SJCRH30 (cell line): ENCODE measurements at places on chromosomes 5 and 9. TPM values are rescaled to one million over a fixed set of nuclear protein-coding genes. Genes with fewer than 3 reads are reported as not detected.

DNA sequence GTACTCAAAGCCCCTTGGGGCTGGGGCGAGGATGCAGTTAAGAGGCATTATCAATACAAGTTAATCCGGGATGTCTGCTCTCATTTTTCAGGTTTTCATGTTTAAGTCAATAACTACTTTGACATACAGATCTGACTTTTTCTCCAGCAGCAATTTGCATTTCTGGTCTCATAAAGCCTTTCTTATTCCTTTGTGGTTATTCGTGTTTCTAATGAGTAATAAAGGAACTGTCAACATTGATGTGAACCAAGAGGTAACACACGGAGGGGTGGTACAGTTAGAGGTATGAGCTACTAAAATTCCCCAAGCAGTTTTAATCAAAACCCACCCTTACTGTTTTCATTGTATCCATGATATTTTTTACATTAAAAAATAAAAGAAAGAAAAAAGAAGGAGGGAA is 138.0 kb upstream of the NFIB start:
- no peaks in the 10 kb centered on the region for H3K36me3 ChIP-seq
- H3K27me3 ChIP-seq = no peaks in the 10 kb centered on the region
- no peak overlapping the region for H3K27ac ChIP-seq
- H3K4me1 ChIP-seq = peaks cover 3% of the 10 kb centered on the region; the same call in 1 of the 2 replicates
- no peak overlapping the region for H3K4me3 ChIP-seq

DNA sequence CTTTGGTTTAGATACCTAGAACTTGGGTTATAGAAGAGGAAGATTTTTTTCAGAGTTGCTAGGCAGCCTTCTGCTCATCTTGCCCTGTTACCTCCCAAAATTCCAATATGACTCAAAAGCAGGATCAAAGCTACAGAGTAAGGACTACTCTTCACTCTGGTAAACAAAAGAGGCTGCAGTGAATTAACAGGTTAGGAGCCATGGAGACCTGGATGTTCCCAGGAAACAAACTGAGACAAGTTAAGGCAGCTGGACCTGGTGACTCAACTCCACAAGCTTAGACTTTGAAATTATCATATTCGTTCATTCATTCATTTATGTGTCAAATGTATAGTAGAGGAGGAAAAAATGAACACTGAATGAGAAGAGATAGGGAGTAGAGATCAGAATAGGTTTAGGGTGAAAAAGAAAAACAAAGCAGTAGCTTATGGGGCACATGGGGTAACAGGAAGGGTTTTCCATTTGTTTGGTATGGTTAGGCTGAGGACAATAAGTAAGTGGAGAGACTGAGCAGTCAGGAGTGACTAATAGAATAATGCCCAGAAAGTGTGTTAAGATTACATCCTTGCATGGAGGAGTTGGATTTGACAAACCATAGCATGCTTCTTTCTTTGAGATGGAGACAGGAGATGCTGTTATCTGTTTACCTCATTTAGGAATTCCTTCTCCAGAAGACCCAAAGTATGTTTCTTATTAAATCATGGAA is 464.0 kb upstream of the ZNF608 start:
- H3K27ac ChIP-seq = peak overlapping the region; percentile 44
- no peaks in the 10 kb centered on the region for H3K27me3 ChIP-seq
- H3K36me3 ChIP-seq = no peaks in the 10 kb centered on the region
- peaks cover 16% of the 10 kb centered on the region for H3K4me1 ChIP-seq
- DNase-seq = no peak

DNA sequence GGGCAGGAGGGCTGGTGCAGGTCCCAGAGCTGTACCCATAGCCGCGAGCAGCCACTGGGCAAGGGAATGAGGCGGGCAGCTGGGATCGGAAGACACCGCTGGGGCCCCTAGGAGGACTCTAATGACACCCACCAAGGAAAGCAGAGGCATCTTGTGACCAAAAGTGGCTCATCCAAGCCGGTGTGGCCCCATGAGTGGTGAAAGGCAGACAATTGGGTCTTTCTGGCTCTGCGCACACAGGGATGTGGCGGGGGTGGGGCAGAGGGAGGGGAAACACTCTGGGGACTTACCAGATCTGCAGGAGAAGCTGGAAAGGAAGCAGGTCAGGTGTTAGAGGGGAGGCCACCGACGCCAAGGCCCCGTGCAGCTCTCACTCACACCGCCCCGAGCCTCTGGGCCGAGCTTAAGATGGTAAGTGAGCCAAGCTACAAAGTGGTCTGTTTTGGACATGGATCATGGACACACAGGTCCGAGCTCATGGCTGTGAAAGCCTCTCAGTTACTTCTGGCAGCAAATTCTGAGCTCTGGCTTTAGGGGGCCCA is 42.3 kb upstream of the SARDH start:
- no peaks in the 10 kb centered on the region for H3K27me3 ChIP-seq
- peaks cover 40% of the 10 kb centered on the region for H3K36me3 ChIP-seq
- DNase-seq = no peak
- H3K4me1 ChIP-seq = no peaks in the 10 kb centered on the region

DNA sequence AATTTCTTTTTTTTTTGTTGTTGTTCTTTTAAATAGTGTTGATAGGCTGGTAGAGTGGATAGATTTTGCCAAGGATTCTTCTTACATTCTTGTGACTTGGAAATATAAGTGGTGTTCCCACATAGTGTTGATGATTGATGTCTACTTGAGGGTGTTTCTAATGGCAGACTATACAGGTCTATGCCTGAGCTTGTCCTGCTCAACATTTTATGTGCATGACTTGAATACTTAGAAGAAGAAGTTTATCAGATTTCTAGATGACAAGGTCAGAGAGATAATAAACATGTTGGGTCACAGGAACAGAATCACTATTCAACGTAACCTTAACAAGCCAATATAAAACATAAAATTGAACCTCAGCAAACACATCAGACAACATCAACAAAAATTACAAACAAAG is 24.2 kb downstream of the XRCC4 start:
- H3K36me3 ChIP-seq = no peaks in the 10 kb centered on the region; the same call in 1 of the 2 replicates
- no peak overlapping the region for H3K4me3 ChIP-seq
- H3K27me3 ChIP-seq = no peaks in the 10 kb centered on the region
- peaks cover 39% of the 10 kb centered on the region for H3K4me1 ChIP-seq
- H3K27ac ChIP-seq = no peak overlapping the region

DNA sequence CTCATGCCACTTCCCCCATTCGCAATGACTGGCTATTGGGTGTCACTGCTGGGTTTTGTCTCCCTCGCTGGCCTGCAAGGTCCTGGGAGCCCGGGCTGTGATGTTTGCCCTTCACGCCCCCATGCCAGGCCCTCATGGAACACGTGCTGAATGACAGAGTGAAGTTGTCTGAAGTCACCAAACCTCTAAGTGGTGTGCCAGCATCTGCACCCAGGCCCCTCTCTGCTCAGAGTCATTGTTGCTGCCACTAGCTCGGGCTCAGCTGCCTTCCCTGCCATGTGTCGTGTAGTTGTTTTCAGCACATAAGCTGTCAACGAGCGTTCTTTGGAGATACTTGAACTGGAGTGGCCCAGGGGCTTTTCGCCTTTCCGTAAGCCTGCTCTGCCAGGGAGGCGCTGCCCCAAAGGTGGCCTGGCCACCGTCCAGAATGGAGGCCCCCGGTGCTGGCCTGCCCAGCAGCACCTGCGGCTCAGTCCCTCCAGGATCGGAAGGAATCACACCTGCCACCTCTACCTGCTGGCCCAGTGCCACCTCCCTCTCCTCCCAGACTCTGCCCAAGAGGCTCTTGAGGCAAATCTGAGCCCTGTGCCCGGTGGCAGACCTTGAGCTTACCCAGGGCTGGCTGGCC is 250.1 kb downstream of the PBX3 start:
- no peaks in the 10 kb centered on the region for H3K4me1 ChIP-seq
- no peak overlapping the region for H3K4me3 ChIP-seq
- no peaks in the 10 kb centered on the region for H3K36me3 ChIP-seq
- DNase-seq = no peak

DNA sequence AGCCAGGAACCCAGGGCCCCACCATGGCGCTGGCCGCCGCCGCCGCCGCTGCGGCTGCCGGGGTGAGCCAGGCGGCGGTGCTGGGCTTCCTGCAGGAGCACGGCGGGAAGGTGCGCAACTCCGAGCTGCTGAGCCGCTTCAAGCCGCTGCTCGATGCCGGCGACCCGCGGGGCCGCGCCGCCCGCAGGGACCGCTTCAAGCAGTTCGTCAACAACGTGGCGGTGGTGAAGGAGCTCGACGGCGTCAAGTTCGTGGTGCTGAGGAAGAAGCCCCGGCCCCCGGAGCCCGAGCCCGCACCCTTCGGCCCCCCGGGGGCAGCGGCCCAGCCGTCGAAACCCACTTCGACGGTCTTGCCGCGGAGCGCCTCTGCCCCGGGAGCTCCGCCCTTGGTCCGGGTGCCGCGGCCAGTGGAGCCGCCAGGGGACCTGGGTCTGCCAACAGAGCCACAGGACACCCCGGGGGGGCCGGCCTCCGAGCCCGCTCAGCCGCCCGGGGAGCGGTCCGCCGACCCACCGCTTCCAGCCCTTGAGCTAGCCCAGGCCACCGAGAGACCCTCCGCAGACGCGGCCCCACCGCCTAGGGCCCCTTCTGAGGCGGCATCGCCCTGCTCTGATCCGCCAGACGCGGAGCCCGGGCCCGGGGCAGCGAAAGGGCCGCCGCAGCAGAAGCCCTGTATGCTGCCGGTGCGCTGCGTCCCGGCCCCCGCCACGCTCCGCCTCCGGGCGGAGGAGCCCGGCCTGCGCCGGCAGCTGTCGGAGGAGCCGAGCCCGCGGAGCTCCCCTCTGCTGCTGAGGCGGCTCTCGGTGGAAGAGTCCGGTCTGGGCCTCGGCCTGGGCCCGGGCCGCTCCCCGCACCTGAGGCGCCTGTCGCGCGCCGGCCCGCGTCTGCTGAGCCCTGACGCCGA is 749 bp downstream of the SOWAHA start:
- DNase-seq = no peak
- no peaks in the 10 kb centered on the region for H3K36me3 ChIP-seq
- H3K4me3 ChIP-seq = no peak overlapping the region
- H3K4me1 ChIP-seq = no peaks in the 10 kb centered on the region
- peaks cover 4% of the 10 kb centered on the region; the same call in 1 of the 2 replicates for H3K27me3 ChIP-seq

DNA sequence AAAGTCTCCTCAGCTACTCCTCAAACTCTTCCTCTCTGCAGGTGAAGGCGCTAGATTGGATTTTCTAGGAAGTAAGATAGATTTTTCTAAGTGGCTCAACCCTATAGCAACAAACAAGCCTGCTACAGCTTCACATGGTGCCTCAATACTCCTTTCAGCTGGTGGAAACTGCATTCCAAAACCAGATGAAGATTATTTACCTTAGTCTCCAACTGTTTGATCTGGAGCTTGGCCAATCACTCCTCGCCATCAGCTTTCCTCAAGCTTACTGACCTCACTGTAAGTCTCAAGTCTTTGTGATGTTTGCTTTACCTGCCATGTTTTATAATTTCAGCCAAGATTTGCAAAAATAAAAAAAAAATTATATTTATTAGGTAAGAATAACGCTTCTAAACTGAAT is 622.4 kb downstream of the CHSY3 start:
- H3K4me3 ChIP-seq = no peak overlapping the region
- peaks cover 7% of the 10 kb centered on the region; the same call in 1 of the 2 replicates for H3K4me1 ChIP-seq
- H3K27ac ChIP-seq = no peak overlapping the region
- H3K36me3 ChIP-seq = no peaks in the 10 kb centered on the region
- DNase-seq = no peak

GRCh38 chr5:100760688-100761087 is 142.4 kb downstream of the ST8SIA4 start:
- DNase-seq = no peak
- H3K4me1 ChIP-seq = no peaks in the 10 kb centered on the region
- no peaks in the 10 kb centered on the region for H3K36me3 ChIP-seq
- no peaks in the 10 kb centered on the region for H3K27me3 ChIP-seq
- H3K4me3 ChIP-seq = no peak overlapping the region

DNA sequence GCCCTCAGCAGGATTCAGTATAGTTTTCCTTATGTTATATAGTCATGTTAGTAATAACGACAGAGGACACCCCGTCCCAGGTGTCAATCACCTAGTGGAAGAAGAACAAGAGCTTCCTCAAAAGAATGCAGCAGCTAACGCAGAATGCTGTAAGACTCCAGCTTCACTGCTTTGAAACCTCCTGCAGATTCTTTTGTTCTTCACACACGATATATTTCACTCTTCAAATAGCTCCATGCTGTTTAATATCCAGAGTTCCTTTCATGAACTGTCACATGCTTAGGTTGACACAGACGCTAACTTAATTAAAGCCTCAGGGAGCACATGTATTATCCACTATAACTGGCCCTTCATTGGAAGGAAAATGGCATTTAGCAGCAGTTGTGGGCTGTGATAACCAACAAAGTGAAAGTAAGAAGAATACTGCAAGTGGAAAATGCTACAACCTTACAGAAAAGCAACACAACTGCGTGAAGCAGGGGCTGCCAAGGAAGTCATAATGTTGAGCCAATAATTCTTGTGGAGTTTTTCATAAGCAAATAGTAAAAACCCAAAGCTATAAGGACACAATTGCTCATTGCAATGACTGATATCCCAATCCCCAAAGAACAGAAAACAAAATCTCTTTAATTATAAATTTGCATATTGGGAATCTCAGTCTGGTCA is 387.5 kb downstream of the PLK2 start:
- no peaks in the 10 kb centered on the region for H3K36me3 ChIP-seq
- H3K27ac ChIP-seq = no peak overlapping the region
- H3K4me1 ChIP-seq = 0 out of 2 replicates have a peak, but pooled peaks cover 4% of the 10 kb centered on the region
- no peaks in the 10 kb centered on the region for H3K27me3 ChIP-seq

GRCh38 chr9:28056466-28056865 is 483.2 kb upstream of the C9orf72 start:
- no peaks in the 10 kb centered on the region for H3K36me3 ChIP-seq
- DNase-seq = no peak
- H3K4me1 ChIP-seq = peaks cover 16% of the 10 kb centered on the region

- H3K36me3 ChIP-seq = peaks cover 44% of the 10 kb centered on the region
- H3K4me3 ChIP-seq = no peak overlapping the region
- H3K4me1 ChIP-seq = no peaks in the 10 kb centered on the region
These were observed 2.1 kb downstream of the PCDHGA7 start for GRCh38 chr5:141384471-141385267.

DNA sequence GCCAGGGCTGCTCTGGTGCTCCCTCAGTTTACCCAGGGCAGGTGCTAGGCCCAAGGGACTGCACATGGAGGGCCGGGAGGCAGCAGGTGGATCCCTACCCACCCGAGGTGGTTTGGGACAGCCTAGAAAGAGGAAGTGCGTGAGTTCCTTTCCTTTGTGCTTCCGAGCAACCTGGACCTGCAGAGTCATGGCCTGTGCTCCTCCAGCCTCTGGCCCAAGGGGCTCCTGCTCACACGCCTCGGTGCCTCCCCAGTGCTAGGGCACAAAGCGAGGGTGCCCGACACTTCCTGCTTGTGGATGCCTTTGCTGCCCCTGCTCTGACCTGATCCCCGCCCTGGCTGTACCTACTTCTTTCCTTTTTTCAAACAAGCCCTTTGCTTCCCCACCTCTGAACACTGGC is 79.3 kb downstream of the RXRA start:
- no peak overlapping the region for H3K27ac ChIP-seq
- no peaks in the 10 kb centered on the region for H3K27me3 ChIP-seq
- peaks cover 21% of the 10 kb centered on the region for H3K4me1 ChIP-seq
- no peaks in the 10 kb centered on the region for H3K36me3 ChIP-seq
- no peak for DNase-seq

TEK gene
- 1.7 and 2.3 TPM in 2 replicates for total RNA-seq

RANBP17 gene
- total RNA-seq = 24.1 and 28.9 TPM in 2 replicates

NMUR2 gene
- total RNA-seq = not detected in 2 replicates

IL7R gene
- 0.14 TPM in 1 of 2 replicates, not detected in the other for total RNA-seq

TAF1L gene
- 0.02 TPM in 1 of 2 replicates, not detected in the other for total RNA-seq

KIF20A gene
- total RNA-seq = 89.5 and 91.9 TPM in 2 replicates

GLRA1 gene
- not detected in 2 replicates for total RNA-seq
